ENCODE measurements at places on chromosomes 1 and 21.

DNA sequence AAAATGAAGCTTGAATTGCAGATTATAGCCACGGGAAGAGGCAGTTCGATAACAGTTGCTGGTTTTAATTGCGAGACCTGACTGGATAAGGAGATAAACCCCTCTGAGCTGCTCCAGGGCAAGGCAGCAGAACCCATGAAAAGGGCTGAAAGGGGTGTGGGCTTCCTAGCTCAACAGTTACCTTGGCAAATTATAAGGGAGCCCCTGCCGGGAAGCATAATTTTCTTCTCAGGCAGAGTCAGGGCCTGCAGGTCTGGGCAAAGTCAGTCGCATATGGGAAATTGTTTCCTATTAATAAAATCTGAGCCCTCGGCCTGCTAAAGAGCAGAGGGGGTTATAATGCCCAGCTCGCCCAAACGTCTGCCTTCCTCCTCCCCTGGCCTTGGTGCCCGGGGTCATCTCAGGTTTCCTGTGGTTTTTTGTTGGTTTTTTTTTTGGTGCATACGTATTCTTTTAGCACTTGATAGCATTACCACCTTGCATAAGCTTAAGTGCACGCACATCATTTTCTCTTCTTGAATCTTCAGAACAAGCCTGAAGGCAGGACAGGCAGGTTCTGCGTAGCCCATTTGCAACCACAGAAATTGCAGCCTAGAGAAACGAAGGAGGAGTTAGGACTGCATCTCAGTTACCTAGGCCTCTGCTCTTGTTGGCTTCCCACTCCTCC, 33.9 kb upstream of the SELENON start:
- no peak for DNase-seq

- DNase-seq, result no peak
Observed at GRCh38 chr1:67350783-67351182, 43.1 kb downstream of the IL12RB2 start.

DNA sequence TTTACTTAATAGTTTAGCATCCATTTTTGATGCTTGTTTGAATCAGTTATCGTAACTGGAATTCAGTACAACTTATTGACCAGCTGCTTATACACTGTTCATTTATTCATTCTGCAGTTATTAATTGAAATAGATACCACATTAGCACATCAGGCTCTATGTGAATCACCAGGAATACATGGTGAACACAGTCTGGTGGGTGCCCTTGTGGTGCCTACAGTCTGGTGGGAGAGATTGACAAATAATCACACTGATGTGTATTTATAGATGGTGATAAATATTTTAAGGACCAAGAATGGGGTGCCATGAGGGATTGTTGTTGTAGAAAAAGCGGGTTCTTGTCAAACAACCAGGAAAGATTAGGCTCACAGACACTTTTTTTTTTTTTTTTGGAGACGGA, 87.6 kb downstream of the ZFYVE9 start:
- DNase-seq, result no peak

- DNase-seq, result no peak
Observed at GRCh38 chr1:43970911-43971310, 1.1 kb downstream of the DPH2 start.

- no peak for DNase-seq
Observed at GRCh38 chr21:32388306-32388705, 4.5 kb downstream of the URB1 start.

DNA sequence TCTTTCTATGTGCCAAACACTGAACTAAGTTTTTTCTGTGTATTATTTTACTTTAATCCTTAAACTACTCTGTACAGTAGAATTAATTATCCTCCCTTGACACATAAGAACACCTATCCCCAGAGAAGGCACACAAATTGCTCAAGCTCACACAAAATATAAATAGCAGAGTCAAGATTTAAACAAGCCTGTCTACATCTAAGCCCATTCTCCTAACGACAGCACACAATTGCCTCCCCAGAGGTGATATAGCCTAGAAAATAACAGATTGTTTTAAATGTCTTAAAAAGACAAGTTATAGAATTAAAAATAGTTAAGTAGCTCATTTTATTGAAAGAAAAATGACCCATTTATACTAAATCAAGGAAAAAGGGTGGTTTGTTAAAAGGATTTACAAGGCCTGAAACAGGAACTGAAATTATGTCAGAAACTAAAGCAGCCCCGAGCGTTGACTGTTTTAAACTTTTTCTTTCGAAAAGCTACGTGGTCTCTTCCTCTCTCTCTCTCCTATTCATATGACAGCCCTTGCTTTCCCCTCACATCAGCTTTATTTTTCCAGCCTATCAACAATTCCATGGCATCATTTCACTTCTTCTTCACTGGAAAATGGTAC, 30.5 kb downstream of the TNFSF18 start:
- no peak for DNase-seq

GRCh38 chr1:6743189-6744101, 41.8 kb upstream of the CAMTA1 start:
- no peak for DNase-seq

DNA sequence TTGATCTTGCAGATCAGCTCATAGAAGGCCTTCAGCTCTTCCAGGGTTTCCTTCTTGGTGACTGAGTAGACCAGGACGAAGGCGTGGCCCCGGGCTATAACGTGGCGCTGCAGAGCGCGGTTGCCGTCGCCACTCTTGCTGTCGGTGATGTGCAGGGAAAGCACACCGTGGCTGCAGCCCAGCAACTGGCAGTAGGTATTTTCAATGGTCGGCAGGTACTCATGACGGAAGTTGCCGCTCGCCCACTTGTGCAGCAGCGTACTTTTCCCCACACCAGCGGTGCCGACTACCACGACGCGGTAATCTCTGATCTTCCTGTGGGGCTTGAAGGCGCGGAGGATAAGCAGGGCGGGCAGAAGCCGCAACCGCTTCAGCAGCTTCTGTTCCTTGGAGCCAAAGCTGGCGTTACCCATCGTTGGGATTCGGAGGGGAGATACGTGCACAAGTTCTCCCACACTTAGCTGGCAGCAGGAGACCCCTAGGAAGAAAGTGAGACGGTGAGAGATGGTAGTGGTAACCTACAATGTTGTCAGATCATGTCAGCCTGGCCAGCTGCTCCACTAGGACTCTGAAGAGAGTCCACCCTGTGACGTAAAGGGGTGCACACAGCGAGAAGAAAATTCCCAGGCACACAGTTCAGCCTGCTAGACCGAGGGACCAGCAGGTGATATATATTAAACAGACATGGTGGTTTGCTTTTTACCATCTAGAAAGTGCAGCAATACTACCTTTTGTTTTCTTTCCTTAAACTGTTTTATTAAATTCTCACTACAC, 3.4 kb downstream of the DIRAS3 start:
- DNase-seq, result no peak

DNA sequence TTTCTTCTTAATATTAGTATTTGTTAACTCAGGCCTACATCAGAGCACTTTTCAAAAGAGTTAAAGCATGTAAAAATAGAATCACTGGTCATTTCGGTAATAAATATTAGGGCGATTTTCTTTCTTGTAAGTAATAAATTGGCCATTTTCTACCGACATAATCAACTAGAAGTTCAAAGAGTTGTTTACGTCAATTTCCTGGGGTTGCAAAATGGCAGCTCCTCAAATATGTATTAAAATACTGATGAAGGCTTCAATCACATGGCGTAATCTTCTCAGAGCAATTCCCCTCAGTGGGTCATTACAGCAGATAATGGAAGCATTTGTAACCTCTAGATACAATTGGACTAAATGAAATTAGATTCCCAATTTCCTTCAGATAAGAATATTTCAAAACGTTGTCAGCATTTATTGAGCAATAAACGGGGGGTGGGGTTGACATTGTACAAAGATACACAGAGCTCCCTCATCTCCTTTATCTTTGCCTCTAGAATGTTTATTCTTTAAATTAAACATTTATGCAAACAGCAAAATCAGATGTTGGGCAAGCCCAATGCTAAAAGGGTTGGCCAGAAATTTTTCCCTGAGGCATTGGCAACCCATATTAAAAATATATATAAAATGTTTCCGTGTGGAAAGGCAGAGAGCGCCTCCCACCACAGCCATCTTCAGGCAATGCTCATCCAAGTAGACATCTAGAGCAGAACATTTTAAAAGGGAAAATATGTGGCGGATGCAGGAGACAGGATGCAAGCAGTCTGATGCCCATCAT, 240.6 kb downstream of the NCAM2 start:
- no peak for DNase-seq

GRCh38 chr1:225026701-225027100, 97.2 kb downstream of the DNAH14 start:
- DNase-seq, result no peak

DNA sequence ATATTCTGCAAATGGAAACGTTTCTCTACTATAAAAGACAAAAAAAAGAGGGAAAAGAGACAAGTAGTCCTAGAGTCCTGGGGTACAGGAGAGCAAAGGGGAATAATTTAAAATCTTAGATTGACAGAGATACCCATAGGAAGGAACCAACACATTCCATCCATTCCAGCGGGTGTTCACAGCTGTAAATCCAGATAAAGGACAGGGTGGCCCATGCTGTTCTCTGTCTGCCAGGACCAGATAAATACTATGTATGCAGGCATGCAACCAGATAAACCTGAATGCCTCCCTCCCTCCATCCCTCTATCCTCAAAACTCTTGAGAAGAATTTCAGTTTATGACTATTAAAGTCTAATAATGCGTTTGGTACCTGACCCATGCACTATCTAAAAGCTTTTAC, 131.8 kb downstream of the PTPN14 start:
- DNase-seq, result no peak

DNA sequence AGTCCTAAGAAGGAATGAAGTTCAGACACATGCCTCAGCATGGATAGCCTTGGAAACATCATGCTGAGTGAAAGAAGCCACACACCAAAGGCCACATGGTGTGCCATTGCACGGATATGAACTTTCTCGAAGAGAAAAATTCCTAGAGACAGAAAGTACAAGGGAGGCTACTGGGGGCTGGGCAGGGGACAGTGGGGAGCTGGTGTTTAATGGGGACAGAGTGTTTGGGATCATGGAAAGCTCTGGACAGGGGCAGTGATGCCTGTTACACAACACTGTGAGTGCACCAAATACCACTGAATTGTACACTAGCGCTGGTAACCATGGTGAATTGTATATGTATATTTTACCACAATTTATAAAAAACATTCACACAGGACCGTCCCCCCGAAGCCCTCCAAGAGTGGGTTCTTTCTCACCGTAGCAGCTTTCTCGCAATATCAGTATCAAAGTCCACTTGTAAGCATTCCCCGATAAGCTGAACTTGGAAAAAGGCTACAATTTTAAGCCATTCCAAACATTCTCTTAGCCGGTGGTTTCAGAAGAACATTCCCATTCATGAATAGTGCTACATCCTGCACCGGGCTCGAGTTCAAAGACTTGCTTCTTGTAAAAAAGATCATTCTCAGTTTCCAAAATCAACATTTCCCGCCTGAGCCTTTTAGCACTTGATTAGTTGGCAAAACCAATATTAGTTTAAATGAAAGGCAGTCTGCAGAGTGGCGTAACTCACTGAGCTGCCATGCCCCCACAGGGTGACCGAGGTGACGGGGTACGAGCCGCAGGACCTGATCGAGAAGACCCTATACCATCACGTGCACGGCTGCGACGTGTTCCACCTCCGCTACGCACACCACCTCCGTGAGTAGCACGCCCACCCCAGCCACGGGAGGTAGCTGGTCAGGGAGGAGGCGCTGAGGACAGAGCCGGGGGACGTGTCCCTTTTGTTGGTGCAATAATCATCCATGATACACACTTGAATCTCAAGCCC, 31.7 kb downstream of the SIM2 start:
- DNase-seq, result no peak

- DNase-seq, result no peak
Observed at GRCh38 chr1:214021321-214021720, 33.5 kb downstream of the PROX1 start.

DNA sequence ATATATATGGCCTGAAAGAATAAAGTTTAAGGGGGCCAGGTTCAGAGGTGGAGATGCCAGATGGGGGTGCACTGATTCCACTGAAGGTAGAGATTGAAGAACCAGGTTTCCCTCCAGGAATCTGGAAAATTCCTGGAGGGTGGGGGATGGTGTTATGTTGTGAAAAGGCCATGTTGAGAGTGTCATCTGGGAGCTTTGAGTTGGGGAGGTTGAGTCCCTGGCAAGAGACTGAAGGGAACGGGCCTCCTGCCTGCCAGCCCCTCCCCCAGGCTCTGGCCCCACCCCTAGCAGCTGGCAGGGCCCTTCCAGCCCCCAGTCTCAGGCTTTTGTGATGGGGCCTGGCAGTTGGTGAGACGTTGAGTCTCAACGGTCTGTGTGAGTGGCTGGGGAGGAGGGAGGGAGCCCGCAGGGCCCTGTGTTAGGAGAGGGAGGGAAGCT, 4.1 kb downstream of the PTPRU start:
- no peak for DNase-seq

DNA sequence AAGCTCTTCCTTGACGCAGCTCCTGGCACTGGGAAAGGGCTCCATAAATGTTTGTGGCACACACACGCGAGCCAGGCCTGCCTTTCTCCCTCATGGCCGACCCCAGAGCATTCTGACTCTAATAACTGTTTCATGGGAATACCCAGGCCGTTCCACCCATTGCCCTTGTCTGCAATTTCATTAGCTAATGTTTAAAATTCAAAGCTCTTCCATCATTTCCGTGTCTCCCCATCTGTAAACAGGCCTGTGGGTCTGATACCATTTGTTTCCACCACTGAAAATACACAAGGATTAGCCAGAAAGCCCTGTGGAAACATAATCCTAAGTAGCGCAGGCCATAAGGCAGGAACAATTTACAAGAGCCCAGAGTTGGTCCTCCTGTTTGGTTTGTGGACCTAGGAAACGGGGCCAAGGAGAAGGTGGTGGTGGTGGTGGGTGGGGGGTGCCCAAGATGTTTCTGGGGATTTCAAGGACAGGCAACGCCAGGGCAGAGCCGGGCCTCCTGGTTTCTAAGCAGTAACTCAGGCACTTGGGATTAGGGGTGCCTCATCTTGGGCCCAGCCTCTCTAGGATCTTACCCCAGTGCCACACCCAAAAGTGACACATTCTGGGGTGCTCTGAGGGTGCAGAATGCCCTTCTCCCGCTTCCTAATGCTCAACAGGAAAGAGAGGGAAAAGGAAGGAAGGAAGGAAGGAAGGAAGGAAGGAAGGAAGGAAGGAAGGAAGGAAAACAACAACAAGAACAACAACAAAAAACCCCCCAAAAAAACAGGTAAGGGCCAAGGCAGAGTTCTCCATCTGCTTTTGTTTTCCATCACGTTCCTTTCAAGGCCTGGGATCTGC, 79.4 kb downstream of the SSBP3 start:
- no peak for DNase-seq

- DNase-seq, result no peak
Observed at GRCh38 chr1:207366022-207366421, 44.5 kb downstream of the CD55 start.

- DNase-seq, result no peak
Observed at GRCh38 chr21:17537299-17537698, 24.5 kb downstream of the CXADR start.

DNA sequence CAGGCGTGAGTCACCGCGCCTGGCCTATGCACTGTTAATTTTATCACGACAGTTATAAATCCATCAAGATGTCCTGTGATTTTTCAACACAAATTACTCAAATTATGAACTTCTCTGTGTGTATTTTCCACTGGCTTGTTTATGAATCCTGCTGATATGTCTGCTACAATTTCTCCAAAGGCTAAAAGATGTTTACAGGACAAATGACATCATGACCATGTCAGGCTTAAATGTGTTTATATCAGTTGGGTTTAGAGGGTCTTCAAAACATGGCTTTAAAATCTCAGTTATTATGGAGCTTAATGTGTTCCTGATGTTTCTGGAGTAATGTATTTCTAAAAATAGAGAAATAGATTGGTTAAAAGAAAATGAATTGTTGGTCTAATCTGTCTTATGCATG, 44.0 kb upstream of the ERG start:
- DNase-seq, result no peak

GRCh38 chr1:15992582-15993500, 11.2 kb upstream of the SRARP start:
- DNase-seq, result no peak

All from stimulated activated CD8-positive, alpha-beta memory T cell treated with anti-CD3 and anti-CD28 coated beads, Interleukin-2, amount 100 ng/mL, for 1 hour (primary cell).